Gastroesophageal sphincter (tissue), 4 donors: ENCODE measurements at places on chromosomes 1 and 21. TPM values are rescaled to one million over a fixed set of nuclear protein-coding genes. Genes with fewer than 3 reads are reported as not detected.

Gene ZYG11A
- total RNA-seq: not detected

Gene OR2T35
- total RNA-seq: not detected

Gene SYT6
- total RNA-seq: 2.0 TPM

Gene SLFNL1
- 0.47 TPM for total RNA-seq

Gene TRIM58
- not detected for total RNA-seq

Gene KRTAP19-2
- total RNA-seq: not detected

Gene RXFP4
- total RNA-seq: not detected

Gene MYBPH
- total RNA-seq: not detected

Gene ELAVL4
- total RNA-seq: 2.0 TPM
